ENCODE measurements at places on chromosomes 3 and 15.

DNA sequence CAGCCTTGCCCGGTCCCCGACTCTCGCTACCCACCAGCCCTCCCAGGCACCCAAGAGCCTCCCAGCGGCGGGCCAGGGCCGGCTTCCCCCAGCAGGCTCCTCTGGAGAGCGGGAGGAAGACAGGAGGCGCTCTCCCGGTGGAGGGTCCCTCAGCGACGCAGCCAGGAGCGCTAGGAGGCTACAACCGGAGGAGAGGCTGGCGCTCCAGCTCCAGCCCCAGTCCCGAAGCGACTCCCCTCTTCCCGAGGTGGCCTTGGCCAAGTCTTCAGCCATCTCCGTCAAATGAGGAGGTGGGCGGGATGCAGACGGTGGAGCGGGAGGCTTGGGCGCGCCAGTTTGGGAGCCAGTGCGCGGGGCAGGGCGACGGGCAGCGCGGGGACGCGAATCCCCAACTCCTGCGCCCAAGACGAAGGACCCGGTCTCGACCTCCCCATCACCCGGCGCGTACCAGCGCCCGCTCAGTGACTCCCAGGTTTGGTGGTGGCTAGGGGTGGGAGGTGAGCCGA is 722 bp downstream of the CHRNA3 start:
- no peak for DNase-seq

GRCh38 chr3:54954521-54954920 is 26.7 kb upstream of the LRTM1 start:
- no peak for DNase-seq

GRCh38 chr15:40052604-40053003 is 13.6 kb upstream of the SRP14 start:
- no peak for DNase-seq

- DNase-seq: no peak
Measured at GRCh38 chr3:149188494-149188893, 33.1 kb downstream of the CP start.

GRCh38 chr3:127089486-127090145 is 103.3 kb upstream of the PRR23E start:
- peak; percentile 82 for DNase-seq

DNA sequence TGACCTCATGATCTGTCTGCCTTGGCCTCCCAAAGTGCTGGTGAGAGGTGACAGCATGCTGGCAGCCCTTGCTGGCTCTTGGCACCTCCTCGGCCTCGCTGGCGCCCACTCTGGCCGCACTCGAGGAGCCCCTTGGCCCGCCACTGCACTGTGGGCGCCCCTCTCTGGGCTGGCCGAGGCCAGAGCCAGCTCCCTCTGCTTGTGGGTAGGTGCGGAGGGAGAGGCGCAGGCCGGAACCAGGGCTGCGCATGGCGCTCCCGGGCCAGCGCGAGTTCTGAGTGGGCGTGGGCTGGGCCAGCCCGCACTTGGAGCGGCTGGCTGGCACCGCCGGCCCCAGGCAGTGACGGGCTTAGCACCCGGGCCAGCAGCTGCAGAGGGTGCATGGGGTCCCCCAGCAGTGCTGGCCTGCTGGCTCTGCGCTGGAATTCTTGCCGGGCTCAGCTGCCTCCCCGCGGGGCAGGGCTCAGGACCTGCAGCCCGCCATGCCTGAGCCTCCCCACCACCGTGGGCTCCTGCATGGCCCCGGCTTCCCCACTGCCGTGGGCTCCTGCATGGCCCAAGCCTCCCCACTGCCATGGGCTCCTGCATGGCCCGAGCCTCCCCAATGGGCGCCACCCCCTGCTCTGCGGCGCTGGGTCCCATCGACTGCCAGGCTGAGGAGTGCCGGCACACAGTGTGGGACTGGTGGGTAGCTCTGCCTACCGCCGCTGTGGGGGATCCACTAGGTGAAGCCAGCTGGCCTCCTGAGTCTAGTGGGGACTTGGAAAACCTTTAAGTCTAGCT is 76.4 kb upstream of the OSBPL11 start:
- DNase-seq: no peak

DNA sequence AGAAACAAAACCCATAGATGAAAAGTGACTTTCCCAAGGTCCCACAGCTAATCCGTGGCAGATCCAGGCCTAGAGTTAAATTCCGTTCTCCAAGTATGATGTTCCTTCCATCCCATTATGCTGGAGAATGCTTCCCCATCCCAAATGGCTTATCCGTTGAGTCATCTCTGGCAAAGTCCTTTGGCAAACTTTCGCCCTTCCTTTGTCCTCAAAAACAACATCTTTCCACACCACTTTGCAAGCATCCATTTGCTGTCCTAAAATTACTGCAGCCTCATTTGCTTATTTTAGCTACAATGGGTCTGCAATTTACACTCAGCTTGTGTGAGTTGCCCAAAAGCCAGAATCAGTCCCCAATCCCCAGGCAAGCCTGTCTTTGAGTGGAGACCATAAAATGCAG is 304.0 kb upstream of the TLE3 start:
- DNase-seq: peak; percentile 67

DNA sequence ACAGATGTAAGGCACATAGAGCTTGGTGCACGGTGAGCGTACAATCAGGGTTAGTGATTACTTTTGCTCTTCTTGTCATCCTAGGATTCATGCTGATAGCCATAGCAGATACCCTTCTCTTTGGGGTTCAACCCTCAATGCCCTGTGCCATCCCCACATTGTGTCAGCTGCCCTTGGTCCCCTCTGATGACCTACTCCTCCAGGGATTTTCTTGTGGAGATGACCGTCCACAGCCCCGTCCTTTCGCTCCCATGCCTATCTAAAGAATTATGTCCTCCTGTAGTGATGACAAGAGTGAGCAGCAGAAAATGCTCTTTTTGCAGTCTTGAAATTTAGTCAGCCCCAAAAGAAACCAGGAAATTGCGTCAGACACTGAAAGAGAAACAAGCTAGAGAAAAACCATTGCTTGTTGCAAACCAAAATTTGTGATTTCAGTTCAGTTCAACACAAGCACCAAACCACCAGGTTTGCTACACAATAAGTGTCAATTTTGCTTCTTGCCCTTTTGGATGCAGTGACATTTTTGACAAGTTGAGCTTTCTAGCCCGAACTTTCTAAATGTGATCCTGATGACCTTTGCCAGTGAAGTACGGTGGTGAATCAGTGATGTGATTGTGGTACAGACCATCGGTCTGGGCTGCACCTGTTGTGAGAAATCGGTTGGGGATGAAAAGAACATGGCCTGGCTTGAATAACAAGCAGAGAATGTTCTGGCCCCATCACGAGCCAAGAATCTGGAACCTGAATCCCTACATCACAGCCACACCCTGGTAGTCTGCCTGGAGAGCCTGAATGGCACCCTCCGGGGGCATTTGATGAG is 41.3 kb downstream of the CMTM7 start:
- no peak for DNase-seq

DNA sequence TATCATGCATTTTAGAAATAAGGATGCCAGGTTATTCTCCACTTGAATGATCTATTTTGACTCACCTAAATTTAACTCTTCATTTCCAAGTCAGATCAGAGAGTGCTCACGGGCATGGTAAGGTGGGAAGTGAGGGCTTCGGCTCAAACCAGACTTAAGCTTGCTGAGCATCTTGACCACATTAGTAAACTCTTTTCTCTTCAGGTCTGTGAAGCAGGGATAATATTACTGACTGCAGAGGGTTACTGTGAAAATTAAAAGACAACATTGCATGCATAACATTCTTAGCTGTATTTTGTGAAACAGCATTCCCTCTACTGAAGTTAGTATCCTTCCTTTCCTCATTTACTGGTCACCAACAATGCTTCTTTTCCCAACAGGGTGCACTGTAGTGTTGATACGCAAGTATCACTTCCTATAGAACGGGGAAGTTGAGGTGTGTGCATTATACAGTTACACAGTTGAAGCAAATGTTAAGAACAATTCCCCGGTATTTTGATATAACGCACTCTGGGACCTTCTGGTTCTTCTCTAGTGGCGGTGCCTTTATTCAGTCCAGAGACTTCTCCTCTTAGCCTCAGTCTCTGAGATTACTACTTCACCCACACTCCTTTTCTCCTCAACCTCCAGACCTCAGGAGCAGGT is 74.1 kb upstream of the MNS1 start:
- DNase-seq: no peak

DNA sequence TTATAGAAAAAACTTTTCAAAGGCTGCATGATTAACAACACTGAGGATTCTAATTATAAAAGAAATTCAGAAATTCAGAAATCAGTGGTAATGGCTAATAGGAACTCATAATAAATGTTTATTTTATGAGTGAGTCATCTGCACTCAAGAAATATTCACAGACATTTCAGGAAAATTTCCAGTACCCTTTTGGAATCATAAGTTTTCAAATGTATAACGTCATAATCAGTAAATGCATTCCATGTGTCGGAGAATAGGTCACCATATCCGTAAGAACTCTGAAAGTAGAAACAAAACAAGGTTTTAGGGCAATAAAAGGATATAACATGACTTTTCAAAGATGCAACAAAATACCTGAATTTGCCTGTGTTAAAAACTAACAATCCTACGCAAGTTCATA is 24.7 kb downstream of the EOGT start:
- no peak for DNase-seq

DNA sequence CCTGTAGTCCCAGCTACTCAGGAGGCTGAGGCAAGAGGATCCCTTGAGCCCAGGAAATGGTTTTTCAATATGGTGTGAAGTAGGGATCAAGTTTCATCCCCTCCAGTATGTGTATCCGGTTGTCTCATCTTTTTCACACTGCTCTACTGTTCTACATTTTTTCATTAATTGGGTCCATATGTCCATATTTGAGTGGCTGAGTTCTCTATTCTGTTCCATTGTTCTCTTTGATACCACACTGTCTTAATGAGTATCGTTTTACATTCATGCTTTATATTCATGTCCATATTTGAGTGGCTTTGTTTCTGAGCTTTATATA is 81.6 kb upstream of the LRRFIP2 start:
- no peak for DNase-seq

- DNase-seq: no peak
Measured at GRCh38 chr15:27292641-27293040, 321.7 kb downstream of the GABRG3 start.

DNA sequence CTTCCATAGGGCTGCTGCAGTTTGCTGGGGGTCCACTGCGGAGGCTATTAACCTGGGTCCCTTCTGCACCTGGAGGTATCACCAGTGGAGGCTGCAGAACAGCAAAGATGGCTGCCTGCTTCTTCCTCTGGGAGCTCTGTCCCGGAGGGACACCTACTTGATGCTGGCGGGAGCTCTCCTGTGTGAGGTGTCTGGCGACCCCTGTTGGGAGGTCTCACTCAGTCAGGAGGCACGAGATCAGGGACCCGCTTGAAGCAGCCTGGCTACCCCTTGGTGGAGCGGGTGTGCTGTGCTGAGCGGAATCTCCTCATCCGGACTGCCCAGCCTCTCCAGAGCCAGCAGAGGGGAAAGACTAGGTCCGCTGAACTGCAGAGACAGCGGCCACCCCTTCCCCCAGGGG is 56.0 kb upstream of the CTXND1 start:
- DNase-seq: no peak

DNA sequence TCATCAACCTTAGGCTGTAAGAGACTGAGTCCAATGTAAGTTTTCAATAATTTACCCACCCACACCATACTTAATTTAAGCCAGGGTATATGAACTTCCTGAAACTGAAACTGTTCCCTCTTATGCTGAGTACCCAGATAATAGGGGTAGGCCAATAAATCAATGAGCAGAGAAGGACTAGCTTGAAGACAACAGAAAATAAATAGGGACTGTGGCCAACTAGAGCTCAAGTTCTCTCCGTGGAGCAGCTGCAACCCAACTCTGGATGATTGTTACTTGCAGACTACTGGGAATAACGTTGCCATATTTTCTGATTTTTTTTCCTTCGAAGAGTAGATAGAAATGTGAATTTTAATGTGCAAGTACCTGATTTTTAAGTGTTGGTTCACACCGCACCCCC is 128.0 kb downstream of the ATG7 start:
- no peak for DNase-seq

GRCh38 chr3:135944831-135945230 is 20.7 kb upstream of the PPP2R3A start:
- peak; percentile 29 for DNase-seq

- DNase-seq: no peak
Measured at GRCh38 chr3:15151166-15151565, 52.2 kb upstream of the RBSN start.

- no peak for DNase-seq
Measured at GRCh38 chr15:92499731-92500530, 106.2 kb downstream of the ST8SIA2 start.

- DNase-seq: no peak
Measured at GRCh38 chr15:99253381-99254090, 2.3 kb downstream of the LRRC28 start.

DNA sequence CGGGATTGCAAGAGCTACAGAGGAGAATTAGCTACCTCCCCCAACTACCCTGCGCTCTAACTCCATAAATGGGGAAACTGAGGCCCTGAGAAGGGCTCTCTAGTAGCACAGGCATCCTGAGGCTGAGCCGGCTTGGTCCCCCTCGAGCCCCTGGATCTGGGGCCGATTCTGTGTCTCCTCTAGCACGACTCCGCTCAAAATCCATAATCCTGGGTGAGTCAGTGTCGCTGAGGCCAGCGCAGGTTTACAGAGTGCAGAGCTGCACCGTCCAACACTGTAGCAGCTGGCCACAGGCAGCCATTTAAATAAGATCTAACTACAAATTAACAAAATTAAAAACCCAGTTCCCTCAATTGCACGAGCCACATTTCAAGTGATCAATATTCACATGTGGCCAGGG is 10.8 kb downstream of the GATA2 start:
- DNase-seq: no peak

Measured in femur (tissue), 1 donor.